ENCODE measurements at places on chromosomes 6 and 20.

DNA sequence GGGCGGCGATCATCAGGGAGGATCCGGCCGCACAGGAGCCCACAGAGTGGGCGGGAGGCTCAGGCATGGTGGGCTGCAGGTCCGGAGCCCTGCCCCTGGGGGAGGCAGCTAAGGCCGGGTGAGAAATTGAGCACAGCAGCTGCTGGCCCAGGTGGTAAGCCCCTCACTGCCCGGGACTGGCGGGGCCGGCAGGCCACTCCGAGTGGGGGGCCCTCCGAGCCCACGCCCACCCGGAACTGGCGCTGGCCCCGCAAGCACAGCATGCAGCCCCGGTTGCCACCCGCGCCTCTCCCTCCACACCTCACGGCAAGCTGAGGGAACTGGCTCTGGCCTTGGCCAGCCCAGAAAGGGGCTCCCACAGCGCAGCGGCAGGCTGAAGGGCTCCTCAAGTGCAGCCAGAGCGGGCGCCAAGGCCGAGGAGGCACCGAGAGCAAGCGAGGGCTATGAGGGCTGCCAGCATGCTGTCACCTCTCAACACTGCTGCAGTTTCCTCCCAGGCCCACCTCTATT, 48.1 kb upstream of the UST start:
- DNase-seq = no peak

GRCh38 chr6:3159805-3160781, 2.7 kb upstream of the TUBB2A start:
- no peak for DNase-seq

DNA sequence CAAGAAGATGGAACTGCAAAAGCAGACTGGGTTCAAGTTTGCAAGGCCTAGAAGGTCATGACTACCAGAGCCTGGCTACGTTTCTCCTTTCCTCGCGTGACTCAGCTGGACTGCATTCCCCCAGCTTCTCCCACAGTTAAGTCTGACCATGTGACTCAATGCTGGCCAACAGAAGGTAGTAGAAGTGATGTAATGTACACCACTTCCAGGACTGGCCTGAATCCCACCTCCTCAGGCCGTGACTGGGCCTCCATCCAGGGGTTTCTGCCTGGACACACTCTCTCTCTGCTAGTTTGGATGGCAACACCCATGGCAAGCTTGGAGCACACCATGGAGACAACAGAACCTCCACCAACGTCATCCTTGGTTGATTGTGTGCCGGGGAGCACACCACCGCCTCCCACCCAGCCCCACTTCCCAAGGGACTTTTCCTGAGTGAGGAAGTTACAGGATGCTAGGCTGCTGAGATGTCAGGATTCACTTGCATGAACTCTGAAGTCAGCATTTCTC, 112.0 kb upstream of the CDYL start:
- DNase-seq = no peak

DNA sequence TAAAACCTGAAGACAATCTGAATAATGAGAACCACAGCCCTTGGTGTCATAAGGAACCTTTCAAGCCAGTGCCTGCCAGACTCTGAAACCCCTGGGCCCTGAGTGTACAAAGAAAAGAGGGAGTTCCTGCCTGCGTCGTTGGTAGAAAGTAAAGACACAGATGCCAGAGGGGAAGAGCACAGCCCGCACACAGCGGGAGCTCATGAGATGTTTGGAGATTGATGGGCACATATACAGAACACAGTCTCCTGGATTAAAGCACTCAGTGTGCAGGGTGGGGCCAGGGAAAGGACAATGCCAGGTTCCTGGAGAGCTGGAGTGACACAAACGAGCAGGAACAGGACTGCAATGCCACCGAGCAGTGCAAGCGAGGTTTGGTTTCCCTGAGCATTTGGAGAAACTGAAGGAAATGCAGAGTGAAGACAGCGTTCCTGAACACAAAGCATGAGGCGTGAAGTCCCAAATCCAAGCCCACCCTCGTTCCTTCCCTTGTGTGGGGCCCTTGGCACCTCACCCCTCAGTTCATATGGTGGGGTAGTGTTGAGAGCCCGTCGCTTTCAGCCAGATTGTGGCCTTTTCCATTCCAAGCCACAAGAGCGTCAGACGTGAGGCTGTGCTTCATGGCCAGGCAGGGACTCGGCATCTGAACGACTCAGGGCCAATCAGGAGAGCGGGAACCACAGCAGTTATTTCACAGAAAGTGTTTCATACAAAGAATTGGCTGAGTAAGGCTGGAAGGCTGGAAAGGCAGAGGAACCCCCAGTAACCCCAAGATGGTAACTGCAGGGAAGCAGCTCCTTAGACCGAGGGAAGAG, 41.0 kb upstream of the RPS6KA2 start:
- DNase-seq = no peak

- no peak for DNase-seq
These were observed 146.0 kb downstream of the FOXA2 start for GRCh38 chr20:22438346-22438745.

DNA sequence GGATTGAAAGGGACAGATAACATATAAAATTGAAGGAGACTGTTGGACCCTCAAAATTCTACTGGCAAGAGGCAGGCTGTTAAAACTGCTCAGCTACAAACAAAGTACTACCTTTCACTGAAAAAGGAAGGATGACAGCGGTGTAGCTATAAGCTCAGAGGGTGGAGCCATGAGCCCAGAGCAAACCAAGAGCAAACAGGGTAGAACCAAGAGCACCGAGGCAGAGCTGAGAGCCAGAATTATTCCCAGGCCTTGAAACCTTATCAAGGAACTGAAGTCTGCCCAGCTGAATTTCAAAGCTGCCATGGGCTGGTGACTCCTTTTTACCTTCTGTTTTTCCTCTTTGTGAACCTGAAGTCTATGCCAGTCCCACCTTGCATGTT, 74.7 kb upstream of the SLC4A11 start:
- no peak for DNase-seq

GRCh38 chr6:34178357-34179105, 32.6 kb upstream of the GRM4 start:
- no peak for DNase-seq

Measured in LHCN-M2 (cell line).